ENCODE measurements at places on chromosomes 2 and 18.

- DNase-seq = no peak
These were observed 132.9 kb downstream of the CDH2 start for GRCh38 chr18:28044036-28044435.

DNA sequence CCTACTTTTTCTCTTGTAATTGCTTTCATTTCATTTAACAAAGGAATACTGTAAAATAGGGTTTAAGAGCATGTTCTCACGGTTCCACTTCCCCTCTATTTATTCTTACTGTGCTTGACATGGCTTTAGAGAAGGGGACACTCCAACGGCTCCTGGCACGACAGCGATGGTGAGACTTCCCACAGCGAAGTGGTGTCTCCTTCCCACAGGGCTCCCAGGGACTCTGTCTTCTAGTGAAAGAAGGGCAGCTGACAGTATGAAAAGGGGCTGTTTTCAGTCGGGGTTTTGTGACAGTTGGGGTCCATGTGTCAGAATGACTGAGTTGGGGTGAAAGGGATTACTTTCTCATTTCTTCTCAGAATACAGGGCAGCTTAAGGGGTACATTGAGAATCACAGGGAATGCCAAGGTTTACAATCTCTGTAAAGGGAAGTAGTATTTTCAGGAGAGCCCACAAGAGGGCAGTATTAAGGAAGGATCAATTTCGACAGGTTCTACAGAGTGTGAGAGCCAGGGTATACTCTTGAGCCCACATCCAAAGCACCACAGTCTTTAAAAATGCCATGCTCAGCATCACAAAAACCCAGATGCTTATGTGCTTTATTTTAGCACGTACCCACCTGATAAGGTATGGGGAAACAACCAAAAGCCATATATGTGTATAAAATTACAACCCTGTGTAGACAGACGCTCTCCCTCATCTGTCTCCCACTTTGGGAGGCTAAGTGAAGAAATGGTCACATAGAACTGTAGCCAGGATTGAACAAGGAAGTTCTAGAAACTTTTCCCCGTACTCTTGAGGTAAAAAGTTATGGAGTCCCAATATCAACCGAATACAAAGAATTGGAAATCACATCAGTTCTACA is 31.3 kb upstream of the RAPGEF4 start:
- DNase-seq = peak; percentile 22

DNA sequence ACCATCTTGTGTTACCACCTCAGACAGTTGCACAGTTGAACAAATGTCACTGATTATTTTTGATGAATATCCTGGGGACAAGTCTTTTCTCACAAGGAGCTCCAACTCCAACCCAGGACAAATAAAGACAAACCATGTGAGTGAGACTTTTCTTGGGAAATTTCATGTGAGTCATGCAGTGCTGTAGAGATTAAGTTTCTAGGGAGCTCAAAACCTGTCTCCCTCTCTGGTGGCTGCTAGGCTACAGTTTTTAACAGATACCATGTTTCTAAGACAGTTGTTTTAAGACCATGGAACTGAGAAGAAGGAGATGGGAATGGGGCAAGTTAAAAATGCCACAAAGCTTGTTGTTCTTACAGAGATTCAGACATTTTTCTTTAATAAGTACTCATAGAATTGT is 255.5 kb downstream of the RIT2 start:
- no peak for DNase-seq

- no peak for DNase-seq
These were observed 77.1 kb upstream of the TGFA start for GRCh38 chr2:70630761-70631160.

DNA sequence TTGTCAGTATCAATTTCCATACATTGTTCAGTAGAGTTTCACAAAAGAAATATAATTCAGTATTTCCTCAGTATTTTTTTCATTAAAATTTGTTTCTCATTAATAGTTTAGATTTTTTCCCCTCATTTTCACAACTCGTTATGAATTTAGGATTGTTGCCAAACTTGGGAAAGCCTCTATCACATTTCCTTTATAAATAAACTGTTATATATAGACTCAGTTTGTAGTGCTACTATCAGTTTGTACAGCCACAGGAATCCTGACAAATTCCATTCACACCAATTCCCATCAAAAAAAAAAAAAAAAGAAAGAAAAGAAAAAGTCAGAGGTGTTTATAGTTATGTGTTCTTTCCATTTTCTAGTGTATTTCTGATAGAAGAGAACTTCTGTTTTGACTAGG is 123.3 kb upstream of the DCC start:
- no peak for DNase-seq

DNA sequence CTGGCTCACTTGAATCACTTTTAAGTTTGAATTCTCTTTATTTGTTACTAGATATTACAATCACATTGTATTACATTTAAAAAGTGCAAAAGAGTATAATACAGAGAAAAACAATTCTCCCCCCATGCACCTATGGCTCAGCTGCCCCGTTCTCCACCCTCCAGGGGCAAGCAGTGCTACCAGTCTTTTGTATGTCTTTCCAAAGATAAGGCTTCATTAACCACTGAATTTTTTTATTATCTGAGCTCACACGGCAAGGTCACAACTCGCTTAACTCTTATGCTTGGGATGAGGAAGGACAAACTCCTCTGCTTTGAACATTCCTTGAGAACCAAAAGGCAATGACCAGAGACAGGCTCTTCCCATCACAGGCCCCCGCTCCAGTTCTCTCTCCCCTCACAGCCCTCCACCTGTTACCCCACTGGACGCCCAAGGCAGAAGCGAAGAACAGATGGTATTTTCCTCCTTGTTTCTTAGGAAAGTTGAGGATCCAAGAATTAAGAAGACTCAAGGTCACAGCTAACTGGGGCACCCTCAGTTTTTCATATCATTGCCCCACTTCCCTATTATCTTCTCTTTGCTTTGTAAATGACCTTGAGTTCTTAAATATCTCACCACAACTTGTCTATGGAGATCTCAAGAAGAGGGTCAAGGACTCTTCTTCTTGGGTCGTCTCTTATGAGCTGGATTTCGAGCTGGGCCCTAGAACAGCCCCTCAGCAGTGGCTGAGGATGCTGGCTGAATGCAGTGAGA is 30.1 kb downstream of the SH2D6 start:
- no peak for DNase-seq

All from activated CD4-positive, alpha-beta T cell treated with anti-CD3 and anti-CD28 coated beads, Interleukin-2, Interleukin-4, amounts not matched to agents 100 ng/mL and 50 ng/mL, durations not matched to agents 16 hours and 8 hours (primary cell).